ENCODE measurements at places on chromosomes 13 and 19.

DNA sequence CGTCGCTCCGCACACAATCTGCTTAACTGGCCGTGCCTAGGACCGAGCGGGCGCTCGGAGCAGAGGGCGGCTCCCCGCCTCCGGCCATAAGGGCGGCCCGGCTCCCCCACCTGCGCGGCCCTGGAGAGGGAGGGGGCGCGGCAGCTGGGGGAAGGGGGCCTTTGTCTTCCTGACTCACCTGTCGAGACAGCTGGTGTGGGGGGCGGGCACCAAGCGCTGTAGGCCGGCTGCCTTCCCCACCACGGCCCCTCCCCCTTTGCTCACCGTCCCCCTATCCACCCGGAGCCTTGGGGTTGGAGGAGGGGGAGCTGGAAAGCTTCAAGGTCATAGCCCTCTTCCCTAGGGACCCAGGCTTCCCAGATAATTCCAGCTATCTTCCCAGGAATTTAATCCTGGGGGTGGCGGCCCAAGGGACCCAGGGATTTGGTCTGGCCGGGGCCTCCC is 1.2 kb downstream of the VASP start:
- peak; percentile 77 for DNase-seq

DNA sequence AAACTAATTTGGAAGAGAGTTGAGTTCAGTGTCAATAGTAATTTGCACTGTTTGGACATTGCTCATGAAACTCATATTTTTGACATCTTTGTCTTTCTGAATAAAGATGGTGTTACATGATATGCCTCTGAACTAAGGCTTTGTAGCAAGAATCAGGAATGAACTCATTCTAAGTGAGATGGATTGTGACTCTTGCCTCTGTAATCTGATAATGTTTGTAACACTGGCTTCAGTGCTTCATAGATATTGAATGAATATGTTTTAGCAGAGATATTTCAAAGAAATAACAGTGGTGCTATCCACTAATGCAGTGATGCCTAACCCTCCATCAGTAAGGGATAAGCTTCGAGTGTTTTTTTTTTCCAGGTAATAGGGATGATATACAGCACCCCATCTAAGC is 32.9 kb downstream of the TEX26 start:
- DNase-seq, result no peak

GRCh38 chr13:87676254-87677042 is 5.3 kb downstream of the SLITRK5 start:
- no peak for DNase-seq

DNA sequence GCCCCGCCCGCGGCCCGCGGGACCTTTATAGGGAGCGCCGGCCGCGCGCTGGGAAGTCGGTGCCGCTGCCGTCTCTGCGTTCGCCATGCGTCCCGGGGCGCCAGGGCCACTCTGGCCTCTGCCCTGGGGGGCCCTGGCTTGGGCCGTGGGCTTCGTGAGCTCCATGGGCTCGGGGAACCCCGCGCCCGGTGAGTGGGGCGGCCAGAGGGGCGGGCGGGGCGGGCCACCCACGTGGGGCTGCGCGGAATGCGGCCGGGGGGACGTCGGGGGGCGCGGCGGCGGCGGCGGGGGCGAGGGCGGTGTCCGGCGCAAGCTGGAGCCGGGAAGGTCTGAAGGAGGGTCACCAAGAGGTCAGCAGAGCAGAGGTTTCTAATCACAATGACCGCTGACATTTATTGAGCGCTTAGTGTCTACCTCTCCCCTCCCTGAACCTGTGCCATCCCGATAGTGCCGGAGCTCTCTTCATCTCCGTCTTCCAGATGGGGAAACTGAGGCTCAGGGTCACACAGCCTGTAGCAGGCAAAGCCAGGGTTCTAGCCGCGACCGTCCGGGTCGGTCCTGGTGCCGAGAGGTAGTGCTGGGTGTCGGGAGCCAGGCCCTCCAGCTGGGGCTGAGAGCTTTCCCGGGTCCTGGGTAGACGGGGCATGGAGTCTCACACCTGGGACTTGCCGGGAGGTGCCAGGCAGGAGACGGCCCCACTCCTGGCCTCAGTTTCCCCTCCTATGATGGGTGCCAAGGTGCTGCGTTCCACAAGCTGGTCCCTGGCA is at the start of gene FSTL3:
Gene FSTL3 (plus strand): TSS at position 54 of the 767 bp plus-strand sequence. CDS start 32 bp downstream, at position 86.
- no peak for DNase-seq

DNA sequence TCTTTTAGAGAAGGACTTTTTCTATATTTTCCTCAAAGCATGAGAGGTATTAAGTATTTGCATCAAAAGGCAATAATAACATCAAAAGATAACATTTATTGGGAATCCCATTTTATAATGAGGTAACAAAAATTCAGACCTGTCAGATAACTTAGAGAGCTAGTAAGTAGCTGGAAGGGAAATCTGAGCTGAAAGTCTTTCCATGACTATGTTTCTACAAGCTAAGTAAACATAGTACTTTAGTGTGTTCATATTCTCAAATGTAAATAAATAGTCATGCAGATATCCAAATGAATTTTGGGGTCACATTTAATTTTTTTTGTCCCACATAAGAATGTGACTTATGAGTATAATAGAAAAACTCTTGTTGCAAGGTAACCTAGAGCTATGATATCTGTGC is 87.3 kb upstream of the FBXL3 start:
- DNase-seq, result no peak

GRCh38 chr19:5686647-5687359 is 3.3 kb upstream of the RPL36 start:
- peak; percentile 75 for DNase-seq

DNA sequence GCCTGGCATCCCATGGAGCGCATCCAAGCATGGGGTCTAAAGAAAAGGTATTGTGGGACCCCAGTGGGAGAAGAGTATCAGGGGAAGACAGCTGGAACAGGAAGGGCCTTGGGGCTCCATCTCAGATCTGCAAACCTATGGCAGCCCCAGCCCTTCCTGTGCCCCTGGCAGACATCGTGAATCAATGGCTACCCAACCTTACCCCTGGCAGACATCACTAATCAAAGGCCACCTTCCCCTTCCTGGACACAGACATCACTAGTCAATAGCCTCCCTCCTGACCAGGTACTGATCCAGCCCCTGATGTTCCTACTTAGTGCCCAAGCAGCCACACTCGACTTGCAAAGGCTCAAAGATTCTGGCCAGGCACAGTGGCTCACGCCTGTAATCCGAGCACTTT is 15.8 kb downstream of the F2RL3 start:
- DNase-seq, result no peak

- no peak for DNase-seq
Observed at GRCh38 chr13:106568299-106569003, 514 bp upstream of the ARGLU1 start.

- DNase-seq, result no peak
Observed at GRCh38 chr19:38375748-38376147, 1.4 kb downstream of the PSMD8 start.

DNA sequence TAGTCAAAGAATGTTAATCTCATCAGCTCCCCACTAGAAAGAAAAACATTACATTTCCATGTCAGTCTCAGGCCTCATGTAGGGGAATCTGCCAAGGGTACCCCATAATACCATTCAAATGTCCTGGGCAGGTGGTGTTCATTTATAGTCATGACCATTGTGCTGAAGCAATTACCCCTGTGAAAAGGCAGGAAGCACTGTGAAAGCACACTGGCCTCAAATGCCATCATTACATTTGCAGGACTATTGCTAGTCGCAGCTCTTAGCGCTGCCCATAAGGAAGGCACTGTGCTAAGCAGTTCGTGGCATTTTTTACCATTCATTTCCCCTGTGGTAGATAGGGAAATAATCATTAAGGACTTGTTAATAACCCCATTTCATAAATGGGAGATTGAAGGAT is 109.0 kb downstream of the LHFPL6 start:
- DNase-seq, result no peak

GRCh38 chr19:47322058-47322457 is 9.9 kb upstream of the C5AR2 start:
- DNase-seq, result no peak

DNA sequence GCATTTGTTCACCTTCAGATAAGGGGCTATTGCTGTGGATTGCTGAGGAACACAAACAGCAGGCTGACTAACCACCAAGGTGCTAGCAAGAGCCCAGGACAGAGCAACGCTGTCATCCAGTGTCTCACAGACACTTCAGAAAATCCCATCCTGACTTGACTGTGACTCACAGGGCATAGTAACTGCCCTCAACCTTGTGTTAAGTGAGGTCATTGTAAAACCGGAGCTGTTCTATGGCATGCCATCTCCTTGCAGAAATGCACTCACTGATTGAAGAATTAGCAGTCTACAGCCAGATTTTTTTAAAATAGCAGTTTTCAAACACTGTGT is 51.1 kb downstream of the TNFRSF19 start:
- no peak for DNase-seq

- DNase-seq, result no peak
Observed at GRCh38 chr19:5057860-5058259, 88.9 kb downstream of the KDM4B start.

DNA sequence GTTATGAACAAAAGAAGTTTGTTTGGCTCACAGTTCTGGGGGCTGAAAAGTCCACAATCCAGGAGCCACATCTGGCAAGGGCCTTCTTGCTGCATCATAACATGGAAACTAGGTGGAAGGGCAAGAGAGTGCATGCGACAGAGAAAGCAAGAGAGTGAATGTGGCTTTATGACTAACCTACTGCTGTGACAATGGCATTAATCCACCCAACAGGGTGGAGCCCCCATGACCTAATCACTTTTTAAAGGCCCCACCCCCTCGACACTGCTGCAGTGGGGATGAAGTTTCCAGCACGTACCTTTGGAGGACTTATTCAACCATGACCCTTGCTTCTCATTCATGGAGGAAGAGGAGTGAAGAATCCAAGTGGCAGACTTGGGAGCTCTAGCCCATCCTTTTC is 30.0 kb upstream of the RFXAP start:
- DNase-seq, result no peak

DNA sequence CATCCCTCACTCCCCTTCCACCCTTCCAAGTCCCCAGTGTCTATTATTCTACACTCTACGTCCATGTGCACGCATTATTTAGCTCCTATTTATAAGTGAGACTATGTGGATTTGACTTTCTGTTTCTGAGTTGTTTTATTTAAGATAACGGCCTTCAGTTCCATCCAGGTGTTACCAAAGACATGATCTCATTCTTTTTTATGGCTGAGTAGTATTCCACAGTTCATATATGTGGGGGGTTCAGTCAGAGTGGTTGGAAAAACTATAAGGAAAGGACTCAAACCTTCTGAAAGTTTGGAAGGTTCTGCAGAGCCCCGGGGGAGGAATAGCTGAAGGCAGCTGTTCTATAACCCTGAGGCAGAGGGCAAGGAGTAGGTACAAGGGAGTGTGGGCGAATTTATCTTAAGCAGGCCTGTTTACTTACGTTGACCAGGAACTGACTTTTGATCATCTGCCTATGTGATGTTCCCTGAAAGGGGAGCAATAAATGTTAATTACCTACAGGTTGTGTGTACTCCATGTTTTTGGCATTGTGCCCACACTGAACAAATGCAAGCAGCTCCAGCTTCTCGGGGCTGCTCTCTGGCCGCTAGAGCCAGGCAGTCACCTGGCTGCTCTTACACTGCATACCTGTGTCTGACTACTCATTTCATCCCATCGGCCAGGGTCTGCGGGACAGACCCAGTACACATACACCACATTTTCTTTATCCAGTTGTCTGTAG is 13.5 kb upstream of the ADGRE1 start:
- DNase-seq, result no peak

- no peak for DNase-seq
Observed at GRCh38 chr19:41149831-41150230, 35.6 kb downstream of the CYP2F1 start.

DNA sequence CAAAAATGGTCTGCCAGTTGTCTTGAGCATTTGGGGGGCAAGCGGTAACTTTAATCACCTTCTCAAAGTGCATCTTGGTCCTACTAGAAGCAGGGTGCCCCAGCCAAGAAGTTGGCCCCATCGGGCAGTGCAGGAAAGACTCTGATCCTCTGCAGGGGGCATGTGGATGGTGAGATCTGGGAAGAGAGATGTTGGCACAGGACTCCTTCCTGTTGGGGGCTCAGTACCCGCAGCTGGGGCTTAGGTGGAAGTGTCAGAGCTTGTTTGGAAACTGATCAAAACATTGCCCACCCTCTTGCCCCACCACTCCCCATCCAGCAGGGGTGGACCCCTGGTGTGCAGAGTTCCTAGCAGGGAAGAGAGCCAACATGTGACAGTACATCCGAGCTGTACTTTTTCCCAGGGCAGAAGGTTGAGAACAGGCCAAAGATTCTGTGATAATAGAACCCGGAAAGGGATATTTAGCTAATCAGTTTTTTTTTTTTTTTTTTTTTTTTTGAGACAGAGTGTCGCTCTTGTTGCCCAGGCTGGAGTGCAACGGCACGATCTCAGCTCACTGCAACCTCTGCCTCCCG is 8.8 kb downstream of the RRAS start:
- no peak for DNase-seq

GRCh38 chr13:20772401-20773131 is 1.2 kb downstream of the EEF1AKMT1 start:
- no peak for DNase-seq

DNA sequence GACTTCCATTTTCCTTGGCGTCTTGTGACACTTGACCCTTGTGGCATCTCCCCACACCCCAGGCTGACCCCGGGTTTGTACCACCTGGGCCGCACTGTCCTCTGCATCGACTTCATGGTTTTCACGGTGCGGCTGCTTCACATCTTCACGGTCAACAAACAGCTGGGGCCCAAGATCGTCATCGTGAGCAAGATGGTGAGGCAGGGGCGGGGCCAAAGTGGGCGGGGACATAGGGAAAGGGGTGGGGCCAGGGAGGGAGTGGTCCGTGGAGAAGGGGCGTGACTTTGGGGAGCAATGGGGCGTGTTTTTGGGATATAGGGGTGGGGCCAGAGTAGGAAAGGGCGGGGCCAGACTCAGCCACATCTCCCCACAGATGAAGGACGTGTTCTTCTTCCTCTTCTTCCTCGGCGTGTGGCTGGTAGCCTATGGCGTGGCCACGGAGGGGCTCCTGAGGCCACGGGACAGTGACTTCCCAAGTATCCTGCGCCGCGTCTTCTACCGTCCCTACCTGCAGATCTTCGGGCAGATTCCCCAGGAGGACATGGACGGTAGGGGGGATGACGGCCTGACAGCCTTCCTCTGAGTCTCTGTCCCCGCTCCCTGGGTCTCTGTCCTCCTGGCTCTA is 42.8 kb downstream of the TRPM4 start:
- DNase-seq, result no peak

DNA sequence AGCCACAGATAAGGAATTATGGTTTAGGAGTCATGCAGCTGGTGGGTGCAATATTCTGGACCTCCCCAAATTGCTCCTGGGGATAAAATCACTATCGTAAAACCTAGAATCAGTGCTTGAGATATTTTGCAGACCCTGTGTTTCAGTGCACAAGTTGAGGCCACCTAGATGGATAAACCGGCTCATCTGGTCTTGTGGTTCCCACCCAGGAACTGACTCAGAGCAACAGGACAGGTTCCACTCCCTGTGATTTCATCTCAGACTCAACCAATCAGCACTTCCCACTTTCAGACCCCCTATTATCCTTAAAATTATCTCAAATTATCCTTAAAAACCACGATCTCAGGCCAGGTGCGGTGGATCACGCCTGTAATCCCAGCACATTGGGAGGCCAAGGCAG is 21.0 kb downstream of the FBXL12 start:
- DNase-seq, result no peak
